ENCODE measurements at places on chromosomes 4 and X.

GRCh38 chr4:41389356-41389755, 132.6 kb downstream of the UCHL1 start:
- DNase-seq, result no peak

- DNase-seq, result no peak
Observed at GRCh38 chr4:165906272-165906671, 33.2 kb downstream of the TLL1 start.

DNA sequence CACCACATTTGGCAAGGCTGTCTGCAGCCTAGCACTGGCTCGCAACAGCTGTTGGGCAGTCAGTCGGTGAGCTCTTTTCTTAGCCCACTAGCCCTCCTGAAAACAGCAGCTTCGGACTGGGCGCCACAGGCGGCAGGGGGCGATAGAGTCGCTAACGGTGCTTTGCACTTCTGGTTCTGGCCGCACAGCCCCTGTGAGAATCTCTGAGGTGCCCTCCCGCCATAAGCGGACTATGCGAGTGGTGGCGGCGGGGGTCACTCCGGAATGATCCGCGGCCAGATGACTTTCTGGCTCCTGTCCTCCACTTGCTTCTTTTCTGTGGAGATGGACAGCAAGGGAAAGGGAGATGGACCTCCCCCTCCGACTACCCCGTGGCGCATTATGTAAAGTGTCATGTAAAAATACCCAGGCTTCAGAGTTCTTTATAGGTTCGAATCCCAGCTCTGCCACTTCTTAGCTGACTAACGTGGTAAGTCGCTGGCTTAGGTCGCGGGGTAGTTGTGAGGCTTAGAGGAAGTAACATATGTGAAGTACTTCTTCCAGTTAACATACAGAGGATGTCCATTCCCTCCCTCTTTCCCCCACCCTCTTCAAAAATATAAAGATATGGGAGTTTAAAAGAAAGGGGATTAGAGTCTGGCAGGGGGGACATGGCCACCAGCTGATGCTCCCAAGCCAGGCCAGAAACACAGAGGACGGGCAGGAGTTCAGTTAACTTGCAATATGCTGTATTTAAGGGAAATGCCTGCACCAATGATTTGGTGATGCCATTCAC, 11.0 kb downstream of the ARHGAP36 start:
- DNase-seq, result peak; percentile 55

DNA sequence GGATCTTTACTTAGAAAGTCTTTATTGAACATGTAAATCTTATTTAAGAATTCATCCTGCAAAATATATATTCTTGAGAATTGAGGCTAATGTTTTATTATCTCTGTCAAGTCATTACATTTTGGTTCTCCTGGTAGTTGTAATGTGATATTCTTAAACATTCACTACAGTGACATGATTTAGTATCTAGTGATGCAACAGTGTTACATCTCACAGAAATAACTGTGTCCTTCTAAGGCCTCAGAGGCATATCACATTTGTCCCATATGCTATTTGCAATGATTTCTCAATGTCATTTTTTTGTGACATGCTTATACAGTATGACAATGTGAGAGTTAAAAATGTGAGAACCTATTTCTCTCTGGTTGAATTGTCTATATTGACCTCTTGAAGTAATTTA, 34.1 kb downstream of the PRRG1 start:
- no peak for DNase-seq

DNA sequence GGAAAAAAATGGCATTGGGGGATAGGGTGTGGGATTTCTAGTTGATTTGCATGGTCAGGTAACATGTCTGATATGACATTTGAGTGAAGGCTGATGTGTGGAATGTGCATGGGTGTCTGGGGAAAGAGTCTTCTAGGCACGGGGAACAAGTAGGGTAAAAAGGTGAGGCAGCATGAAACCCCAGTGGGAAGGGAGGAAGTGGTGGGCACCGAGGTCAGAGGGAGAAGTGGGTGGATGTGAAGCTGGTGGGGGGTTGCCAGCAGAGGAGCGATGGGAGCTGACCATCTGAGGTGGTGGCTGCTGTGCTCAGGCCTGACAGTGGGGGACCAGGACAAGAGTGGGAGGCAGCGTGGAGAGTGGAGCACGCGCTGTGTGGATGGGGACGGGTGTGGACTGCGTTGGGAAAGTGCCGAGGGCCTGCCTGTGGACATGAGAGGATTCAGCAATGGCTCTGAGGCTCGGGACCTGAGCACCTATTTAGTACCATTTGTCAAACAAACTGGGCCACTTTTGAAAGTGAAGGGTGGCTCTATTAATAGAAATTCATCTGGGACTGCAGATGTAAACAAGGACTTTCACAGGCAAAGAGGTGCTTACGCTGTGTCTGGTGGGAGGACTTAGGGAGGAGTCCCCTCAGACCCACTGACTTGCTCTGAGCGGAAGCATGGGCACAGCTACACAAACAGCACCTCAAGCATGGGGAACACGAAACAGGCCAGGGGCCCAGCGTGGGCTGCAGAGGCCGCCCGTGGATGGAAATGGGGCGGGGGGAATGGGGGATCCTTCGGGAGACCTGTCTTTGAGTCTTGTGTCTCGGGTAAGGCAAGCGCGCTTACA, 16.7 kb upstream of the S100P start:
- no peak for DNase-seq

DNA sequence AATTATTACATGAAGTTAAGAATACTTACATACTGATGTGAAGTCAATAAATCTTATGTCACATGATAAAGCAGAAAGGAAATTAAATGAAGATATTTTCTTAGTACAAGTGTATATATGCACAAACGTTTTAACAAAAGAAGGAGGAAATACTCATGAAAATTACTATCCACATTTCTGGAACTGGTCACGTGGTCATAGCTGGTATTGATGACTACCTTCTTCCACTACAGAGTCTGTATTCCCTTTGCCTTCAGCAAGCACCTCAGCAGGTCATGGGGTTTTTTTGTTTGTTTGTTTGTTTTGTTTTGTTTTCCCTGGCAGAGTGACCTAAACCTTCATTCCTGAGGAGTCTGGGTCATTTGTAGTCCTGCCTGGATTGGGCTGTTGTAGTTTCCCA, 174.9 kb upstream of the BANK1 start:
- DNase-seq, result no peak

DNA sequence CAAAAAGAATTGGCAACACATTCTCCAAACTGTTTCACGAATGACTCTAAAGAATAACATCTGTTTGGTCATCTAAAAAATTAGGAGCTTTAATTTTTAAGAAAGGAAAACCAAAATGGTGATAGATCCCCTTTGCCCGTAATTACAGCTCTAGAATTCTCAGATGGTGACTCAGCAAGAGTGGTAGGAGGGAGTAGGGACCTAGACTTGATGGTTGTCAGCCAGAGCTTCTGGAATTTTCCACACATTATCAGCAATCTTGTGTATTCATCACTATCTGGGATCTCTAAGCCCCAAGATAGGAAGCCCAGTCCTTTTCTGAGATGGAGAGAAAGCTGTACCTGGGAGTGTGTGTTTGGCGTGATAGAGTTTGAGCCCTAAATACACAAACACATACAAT, 103.9 kb upstream of the RAB40AL start:
- no peak for DNase-seq

Data from activated T-cell treated with anti-CD3 and anti-CD28 coated beads, Interleukin-2, amount 50 U/mL, for 48 hours (primary cell).